ENCODE measurements at places on chromosomes 2 and 18. TPM values are rescaled to one million over a fixed set of nuclear protein-coding genes. Genes with fewer than 3 reads are reported as not detected.

- no peak for DNase-seq
Observed at GRCh38 chr2:127231130-127231865, 11.2 kb upstream of the CYP27C1 start.

- DNase-seq, result no peak
Observed at GRCh38 chr18:29251681-29252080, 1074.8 kb upstream of the CDH2 start.

DNA sequence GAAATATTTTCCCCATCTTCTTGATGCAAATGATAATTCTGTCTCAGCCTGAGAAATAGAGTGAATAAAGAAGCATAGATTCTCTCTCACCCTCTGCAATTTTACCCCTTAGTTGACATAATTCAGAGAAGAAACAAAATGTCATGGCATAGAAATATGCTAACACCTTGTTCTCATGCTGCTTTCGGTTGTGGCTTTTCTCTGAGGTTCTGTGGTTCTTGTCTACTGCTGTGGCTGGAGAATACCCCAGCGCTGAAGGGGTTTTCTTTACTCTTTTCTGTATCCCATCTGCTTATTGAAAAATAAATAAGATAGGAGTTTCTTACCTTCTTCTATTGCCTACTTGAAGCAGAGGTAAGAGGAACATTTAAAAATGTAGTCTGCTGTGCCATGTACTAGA lies 15.4 kb upstream of the RAB27B start:
- no peak for DNase-seq

DNA sequence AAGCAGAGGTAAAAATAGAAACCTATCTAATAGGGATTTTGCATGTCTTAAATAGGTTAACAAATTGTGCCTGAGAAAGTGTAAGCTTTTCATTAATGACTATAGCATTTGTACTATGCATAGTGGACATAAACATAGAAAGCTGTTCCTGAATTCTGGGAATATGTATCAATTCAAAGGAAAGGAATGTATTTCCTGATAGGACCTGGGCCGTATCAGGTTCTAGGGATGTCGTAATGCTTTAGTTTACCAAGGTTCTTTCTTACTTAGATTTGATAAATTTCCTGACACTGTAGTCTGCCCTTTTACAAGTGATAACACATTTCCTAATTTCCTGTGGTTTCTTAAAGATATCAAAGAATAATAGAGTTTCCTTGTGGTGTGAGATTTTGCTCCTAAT lies 191.3 kb downstream of the CDH7 start:
- DNase-seq, result no peak

GRCh38 chr2:68835621-68836020 lies 35.6 kb downstream of the BMP10 start:
- DNase-seq, result no peak

DNA sequence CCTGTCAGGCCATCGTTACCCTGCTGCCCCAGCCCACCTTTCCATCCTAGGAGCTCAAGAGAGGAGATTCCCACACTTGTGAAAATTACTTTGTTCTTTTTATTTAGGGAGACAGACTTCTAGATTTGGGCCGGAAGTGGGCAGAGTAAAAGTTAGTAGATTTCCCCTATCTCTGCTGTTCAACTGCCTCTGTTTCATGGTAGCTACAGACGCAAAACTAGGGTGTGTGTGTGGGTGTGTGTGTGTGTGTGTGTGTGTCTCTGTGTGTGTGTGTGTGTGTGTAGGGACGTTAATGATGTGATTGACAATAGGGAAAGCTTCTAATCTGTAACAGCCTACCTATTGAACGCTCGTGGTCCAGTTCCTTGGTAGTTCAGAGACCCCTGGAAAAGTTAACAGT lies 438 bp downstream of the PSMA8 start:
- DNase-seq, result peak; percentile 51

DNA sequence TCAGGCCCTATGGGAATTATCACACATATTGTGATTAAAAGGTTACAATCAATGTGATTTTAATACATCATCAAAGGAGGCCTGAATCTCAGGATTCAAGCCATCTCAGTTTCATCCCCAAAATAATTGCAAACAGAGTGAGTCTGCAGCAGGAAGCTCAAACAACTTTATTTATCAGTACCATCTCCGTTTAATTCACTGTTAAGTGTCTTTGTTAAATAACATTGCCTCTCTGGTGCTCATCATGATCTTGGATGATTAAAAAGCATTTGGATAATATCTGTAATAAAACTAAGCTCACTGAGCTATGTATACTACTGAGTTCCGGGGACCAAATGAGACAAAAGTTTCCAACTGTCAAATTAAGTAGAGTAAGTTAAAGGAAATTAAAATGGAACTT lies 817.8 kb upstream of the CNTNAP5 start:
- DNase-seq, result no peak

DNA sequence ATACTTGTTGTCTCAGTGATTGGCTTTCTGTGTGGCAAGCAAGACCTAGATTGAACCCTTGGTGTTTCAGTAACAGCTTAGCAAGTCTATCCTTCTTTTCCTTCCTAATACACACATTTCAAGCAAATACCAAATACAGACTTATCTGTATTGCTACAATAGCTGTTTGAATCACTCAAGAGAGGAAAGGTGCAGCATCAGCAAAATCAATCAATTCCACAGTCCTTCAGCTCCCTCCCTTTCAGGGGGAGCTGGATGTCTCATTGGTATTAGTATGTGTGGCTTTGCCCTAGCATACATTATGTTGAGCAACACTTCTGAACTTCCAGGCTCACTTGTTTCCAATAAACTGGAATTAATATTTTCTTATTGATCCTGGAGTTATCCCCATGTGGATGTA lies 323.1 kb downstream of the TMX3 start:
- no peak for DNase-seq

DNA sequence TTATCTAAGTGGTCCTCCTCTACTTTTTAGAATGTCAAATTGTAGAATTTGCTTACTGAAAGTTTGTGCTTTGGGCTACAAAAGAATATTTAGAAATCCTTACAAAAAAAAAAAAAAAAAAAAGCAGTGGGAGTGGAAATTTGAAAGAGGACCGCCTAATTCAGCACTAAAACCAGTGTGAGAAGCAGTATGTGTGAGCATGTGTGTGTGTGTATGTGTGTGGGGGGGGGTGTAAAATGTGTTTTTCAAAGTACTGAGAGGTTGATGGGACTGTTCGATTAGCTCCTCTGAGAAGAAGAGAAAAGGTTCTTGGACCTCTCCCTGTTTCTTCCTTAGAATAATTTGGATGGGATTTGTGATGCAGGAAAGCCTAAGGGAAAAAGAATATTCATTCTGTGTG lies at the start of gene VIT:
Gene VIT (plus strand): TSS at position 175 of the 400 bp plus-strand sequence. CDS start 19,664 bp downstream, outside the sequence.
- DNase-seq, result no peak

DNA sequence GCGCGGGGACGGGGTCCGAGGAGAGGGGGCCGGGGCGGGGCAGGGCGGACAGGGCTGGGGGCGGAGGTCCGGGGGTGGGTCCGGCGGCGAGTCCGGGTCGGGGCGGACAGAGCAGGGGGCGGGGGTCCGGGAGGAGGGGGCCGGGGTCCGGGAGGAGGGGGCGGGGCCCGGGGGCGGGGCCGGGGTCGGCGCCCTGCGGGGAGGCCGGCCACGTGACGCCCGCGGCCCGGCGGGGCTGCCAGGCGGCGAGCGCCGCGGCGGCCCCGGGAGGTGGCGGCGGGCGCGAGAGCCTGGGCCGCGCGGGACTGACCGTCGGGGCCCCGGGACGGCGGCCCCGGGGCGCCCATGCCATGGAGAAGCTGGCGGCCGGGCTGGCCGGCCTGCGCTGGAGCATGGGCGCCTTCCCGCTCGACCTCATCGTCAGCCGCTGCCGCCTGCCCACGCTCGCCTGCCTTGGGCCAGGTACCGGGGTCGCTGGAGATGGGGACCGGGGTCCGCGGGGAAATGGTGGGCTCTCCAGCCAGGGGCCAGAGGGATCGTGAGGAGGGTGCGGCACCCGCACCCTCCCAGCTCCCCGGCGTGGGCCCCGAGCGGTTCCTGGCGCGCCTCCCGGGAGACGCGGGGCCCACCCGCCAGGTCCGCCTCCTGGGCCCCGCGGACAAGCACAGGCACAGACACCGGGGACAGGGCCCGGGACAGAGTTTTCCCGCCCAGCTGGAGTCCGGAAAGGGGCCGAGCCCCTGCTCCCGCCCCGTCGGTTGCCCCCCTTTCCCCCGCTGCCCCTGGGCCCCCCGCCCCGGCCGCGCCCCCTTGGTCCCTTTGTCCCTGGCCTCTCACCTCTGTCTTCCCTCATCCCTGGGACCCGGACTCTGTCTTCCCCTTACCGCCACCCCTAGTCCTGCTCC lies at the start of gene GAREM2:
Gene GAREM2 (plus strand): TSS at position 218 of the 905 bp plus-strand sequence. CDS start 133 bp downstream, at position 351.
- no peak for DNase-seq

DNA sequence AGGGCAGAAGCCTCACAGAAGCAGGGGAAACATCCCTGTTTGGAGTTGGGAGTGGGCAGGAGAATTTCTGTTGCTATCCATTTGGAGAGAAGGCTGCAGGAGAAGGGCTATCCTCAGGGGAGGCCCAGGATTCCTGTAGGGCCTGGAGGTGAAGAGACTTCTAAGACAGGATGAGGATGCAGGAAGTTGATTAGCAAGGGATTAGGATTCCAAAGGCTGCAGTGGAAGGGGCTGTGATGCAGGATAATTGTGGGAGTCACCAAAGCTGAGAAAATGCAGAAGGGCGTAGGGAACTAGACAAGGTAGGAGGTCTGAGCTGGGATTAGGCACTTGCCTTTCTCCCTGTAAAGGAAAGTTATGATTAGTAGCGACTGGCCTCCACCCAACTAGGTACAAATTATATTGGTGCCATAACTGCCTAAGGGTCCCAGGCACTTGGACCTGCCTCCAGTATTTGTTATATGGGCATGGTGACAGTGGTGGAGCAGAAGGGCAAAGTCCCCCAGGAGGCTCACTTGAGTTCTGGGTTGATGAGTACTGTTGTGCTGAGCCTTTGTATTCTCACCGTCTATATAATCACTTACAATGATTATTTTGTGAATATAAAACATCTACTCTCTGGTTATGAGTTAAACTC lies 96.4 kb upstream of the MSTN start:
- no peak for DNase-seq

- no peak for DNase-seq
Observed at GRCh38 chr2:40737180-40737579, 285.3 kb upstream of the SLC8A1 start.

GRCh38 chr2:219509780-219510511 lies 4.3 kb upstream of the ASIC4 start:
- peak; percentile 30 for DNase-seq

DNA sequence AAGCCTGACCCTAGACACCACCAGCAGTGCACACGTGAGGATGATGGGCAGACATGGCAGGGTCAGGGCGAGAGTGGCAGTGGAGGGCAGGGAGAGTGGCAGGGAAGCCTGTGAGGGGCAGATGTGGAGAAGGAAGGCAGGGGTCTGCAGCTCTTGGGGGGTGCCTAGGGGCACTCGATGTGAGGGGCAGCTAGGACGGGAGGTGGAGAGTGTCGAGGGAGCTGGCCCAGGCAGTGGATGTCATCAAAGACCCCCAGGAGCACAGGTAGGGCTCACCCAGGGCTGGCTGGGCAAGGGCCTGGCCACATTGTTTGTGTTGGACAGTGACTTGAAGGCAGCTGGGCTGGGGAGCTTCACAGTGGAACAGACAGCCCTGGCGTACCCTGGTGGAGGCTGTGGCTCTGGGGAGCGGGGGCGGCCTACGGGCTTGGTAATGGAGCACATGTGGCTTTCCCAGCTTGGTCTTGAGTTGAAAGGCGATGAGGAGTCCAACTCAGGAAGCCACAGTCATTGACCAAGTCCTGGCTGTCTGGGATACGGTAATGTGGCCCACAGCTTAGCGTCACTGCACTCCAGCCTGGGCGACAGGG lies 87.1 kb downstream of the RTP5 start:
- no peak for DNase-seq

GRCh38 chr2:43400508-43400907 lies 174.1 kb upstream of the ZFP36L2 start:
- no peak for DNase-seq

GRCh38 chr18:80109676-80110078 lies 615 bp downstream of the ADNP2 start:
- DNase-seq, result peak; percentile 52

GRCh38 chr2:142989273-142990204 lies 112.1 kb downstream of the KYNU start:
- peak; percentile 34 for DNase-seq

DNA sequence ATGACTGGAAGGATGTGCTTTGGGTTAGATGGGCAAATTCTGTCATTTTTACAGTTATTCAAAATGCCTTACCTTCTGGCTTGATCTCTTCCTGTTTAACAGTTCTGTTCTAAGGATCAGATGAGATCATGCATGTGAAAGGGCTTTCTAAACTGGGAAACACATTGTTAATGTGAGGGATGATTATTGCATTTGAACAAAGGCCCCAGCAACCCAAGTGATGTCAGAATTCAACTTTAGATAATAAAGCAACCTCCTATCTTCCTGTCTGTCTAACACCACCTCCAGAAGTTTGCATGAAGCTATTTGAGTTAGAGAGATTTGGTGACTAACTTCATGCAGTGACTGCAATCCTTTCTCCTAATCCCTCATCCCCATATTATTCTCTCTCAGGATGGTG lies 77.8 kb upstream of the B3GNT2 start:
- DNase-seq, result no peak

DNA sequence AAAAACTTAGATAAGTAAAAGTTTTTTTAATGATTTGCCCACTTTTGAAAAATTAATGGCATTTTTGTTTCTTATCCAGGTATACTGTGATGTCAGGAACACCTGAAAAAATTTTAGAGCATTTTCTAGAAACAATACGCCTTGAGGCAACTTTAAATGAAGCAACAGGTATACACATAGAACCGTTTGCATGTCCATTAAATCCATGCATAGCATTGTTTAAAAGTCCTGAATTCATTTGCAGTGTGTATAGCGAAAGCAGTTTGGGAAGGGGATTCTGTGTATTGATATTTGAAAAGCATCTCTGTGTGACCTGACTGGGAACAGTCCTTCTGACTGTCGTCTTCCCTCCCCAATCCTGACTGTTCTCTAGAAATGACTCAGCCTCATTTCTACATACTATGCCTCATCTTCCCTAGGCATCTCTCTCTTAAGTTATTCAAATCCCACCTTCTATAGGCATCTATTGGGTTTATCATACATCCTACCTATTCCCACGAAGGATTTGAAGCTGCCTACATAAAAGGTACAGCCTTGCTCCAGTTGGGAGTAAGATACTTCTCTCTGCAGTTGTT lies 79.2 kb upstream of the MAP3K20 start:
- DNase-seq, result no peak

- no peak for DNase-seq
Observed at GRCh38 chr2:148049284-148049683, 28.4 kb downstream of the MBD5 start.

Gene BCL11A
- 3.0 TPM for total RNA-seq

Gene BMP10
- not detected for total RNA-seq

Gene CRYBA2
- total RNA-seq, result not detected

Gene SLC5A7
- total RNA-seq, result not detected

Gene IL18R1
- 46.7 TPM for total RNA-seq

Gene INHBB
- 0.07 TPM for total RNA-seq

Gene AP1S3
- 5.2 TPM for total RNA-seq

Gene SERPINB3
- total RNA-seq, result not detected

Gene SMAD7
- total RNA-seq, result 204 TPM

Gene CRYGC
- not detected for total RNA-seq

Gene DPP4
- total RNA-seq, result 1.8 TPM

Gene CNOT11
- total RNA-seq, result 49.8 TPM

Gene ACTG2
- not detected for total RNA-seq
